ENCODE measurements at places on chromosomes 7 and 10.

GRCh38 chr10:13882119-13882711, 295.4 kb downstream of the PRPF18 start:
- no peak for DNase-seq

DNA sequence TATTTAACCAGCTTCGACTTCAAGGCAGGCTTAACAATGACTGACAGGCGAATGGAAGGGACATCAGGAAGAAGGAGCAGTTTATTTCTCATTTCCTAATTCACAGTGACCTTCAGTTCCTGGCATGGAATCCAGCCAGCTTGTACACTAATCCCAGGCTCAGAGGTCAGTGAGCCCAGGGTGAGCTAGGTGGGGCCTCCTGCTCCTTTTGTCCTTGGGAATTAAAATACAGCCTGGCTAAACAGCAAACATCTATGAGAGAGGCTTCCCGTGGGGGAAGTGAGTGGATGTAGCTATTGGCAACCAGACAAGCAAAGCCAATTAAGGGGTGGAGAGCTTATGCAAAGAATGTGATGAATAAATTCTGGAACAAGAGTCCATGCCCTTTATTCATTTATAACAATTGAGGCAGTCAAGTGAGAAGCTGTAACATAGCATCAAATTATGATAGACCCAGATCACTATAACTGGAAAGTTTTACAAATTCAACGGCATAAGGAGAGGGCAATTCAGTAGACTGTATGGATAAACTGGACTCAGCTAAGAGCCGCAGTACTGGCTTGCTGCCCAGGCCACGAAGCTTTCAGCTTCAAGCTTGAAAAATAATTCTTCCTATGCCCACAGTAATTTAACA, 57.1 kb downstream of the STK17A start:
- DNase-seq: peak; percentile 32

- no peak for DNase-seq
Measured at GRCh38 chr10:125208854-125209565, 48.6 kb upstream of the CTBP2 start.

DNA sequence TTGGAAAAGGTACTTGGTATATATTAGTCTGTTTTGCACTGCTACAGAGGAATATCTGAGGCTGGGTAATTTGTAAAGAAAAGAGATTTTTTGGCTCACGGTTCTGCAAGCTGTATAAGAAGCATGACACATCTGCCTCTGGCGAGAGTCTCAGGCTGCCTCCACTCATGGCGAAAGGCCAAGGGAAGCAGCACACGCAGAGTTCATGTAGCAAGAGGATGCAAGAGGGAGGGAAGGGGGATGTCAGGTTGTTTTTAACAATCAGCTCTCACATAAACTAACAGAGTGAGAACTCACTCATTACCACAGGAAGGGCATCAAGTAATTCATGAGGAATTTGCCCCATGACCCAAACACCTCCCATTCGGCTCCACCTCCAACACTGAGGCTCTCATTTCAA, 484.8 kb upstream of the DPP6 start:
- no peak for DNase-seq

GRCh38 chr7:90642978-90643377, 46.9 kb downstream of the CDK14 start:
- DNase-seq: no peak

DNA sequence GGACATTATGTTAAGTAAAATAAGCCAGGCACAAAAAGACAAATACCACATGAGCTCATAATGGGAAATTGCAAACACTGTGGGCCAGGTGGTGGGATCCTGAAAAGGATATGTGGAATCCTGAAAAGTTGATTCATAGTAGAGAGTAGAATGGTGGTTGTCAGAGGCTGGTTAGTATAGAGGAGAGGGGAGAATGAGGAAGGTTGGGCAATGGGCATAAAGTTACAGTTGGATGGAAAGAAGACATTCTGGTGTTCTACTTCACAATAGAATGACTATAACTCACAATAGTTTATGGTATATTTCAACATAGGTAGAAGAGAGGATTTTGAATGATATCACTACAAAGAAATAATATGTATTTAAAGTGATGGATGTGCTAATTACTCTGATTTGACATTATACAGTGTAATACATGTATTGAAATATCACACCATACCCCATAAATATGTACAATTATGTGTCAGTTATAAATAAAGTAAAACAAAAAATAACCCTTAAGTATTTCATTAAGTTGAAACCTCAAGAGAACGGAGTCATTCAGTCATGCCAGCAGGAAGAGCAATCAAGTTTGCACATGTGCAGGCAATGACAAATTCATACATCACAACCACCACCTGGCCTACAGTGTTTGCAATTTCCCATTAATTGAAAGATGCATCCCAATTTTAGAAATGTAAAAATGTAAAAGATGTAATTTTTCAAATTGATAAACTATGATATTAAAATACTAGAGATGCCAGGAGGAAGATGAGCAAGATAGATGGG, 156.7 kb downstream of the MAGI2 start:
- no peak for DNase-seq

GRCh38 chr10:4651404-4652037, 174.5 kb upstream of the AKR1E2 start:
- no peak for DNase-seq

GRCh38 chr7:14734839-14735321, 167.7 kb downstream of the DGKB start:
- DNase-seq: no peak

- no peak for DNase-seq
Measured at GRCh38 chr7:143505838-143506237, 28.2 kb downstream of the TAS2R41 start.

DNA sequence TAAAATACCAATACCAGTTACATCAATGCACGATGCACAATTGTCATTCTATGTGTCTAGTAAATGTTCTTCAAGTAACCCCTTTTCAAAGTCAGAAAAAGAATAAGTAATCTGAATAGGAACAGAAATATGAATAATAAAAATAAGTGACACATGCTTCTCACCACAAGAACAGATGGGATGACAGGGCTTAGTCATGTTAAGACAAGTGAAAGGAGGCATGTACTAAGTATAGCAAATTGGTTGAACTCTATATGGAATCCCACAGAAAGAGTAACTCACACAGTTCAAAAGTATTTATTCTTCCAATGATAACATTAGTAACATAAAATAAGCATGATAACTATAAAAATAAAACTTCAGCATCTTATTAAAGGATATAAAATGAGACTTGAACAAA, 100.9 kb upstream of the TAS2R16 start:
- DNase-seq: no peak

- no peak for DNase-seq
Measured at GRCh38 chr10:1809139-1809741, 71.9 kb upstream of the ADARB2 start.

DNA sequence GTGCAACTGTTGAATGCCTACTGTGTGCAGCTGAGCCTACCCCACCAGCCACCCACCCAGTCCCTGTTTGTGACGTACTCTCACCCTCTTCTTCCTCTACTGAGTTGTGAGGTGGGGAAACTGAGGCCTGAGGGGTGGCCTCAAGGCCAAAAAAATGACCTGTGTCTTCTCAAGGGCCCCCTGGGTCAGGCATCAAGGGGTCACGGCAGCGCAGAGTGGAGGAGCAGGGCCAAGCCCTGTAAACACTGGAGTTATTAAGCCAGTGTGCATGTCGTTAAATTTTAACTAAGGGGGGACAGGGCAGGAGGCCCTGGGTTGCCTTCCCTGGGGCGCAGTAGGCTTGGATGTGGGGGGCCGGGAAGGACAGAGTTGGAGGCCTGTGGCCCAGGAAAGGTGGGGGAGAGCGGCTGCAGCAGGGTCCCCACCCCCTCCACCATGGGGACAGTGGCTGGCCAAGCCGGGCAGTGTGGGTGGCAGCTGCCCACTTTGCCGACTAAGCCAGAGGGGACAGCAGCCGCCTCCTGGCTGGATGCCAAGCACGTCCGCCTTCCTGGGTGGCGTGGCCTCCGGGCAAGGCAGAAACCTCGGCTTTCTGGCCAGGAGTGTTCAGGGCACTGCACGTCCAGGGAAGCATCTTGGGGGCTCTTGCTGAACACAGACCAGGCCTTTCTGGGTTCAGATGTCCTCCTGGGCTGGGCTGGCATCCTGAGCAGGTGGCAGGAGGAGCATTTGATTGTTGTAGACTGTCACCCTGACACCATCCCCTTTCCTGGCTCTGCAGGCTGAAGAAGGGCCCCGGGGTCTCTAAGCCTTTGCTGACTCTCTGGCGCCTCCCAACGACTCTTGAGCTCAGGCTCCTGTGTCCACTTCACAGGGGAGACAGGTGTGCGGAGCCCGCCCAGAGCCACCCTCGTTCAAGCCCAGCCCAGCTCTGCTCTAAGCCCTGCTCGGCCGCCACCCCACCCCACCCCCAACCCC, 1.9 kb downstream of the SLC29A4 start:
- no peak for DNase-seq

DNA sequence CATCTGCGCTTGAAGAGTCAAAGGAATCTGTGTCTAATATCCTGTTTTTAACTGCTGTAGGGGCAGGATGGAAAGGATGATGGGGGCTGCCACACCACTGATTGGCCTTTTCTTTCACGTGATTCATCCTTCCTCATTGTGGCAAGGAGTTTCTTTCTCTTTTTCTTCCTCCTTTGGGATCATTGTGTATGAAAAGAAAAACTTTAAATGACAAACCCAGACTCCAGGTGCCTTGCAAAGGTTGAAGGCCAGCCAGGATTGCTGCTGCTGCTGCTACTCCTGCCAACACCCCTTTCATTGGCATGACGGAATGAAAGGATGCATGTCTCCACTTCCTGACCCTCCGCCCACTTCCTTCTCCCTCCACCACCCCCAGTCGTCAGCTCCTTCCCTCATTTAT, 6.5 kb upstream of the OIT3 start:
- no peak for DNase-seq

DNA sequence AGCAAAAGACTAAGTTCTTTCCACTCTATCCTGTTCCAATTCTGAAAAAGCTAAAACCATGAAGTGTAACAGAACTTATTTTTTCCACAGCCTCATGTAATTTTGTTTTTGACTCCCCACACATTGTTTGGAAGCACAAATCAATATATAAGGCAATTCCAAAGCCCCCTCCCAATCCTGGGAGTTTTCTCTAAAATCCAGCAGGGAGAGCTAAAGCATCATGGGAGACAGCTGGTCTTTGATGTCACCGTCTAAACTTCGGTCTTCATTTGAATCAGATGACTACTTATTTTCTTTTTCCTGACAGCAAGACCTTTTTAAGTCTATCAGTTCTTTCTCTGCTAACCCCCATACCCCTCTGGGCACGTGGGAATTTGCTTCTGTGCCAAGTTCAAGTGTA, 33.3 kb upstream of the PON1 start:
- DNase-seq: no peak

DNA sequence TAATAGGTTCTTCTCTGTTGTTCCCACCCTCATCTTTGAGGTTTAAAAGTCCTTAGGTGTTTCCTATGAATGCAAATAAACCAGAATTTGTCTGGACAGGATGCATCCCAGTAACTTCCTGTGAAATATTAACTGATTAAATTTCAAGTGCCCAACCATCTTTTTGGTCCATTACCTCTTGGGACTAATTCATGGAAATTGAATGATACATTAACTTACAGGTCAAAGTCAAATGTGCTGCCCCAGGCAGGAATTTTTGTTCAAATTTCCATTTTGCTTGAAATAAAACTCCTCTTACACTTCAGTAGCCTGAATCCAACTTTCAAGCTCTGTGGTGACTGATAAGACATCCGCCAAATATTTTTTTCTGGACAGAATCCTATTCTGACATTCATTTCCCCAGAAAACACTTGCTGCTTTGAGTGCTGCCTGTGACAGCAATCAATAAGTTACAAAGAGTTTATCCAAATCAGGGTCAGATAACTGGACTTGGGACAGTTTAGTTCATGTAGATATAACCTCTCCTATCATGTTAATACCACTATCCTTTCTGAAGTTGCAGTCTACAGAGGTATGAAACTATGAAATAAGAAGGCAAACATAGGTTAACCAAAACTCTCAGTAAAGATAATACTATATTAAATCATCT, 383.5 kb downstream of the POM121L12 start:
- DNase-seq: no peak

GRCh38 chr10:50561266-50561665, 62.5 kb downstream of the SGMS1 start:
- no peak for DNase-seq

- DNase-seq: no peak
Measured at GRCh38 chr7:33832271-33832721, 73.0 kb upstream of the BMPER start.

GRCh38 chr7:100400656-100401055, 27.4 kb downstream of the PILRA start:
- DNase-seq: no peak

DNA sequence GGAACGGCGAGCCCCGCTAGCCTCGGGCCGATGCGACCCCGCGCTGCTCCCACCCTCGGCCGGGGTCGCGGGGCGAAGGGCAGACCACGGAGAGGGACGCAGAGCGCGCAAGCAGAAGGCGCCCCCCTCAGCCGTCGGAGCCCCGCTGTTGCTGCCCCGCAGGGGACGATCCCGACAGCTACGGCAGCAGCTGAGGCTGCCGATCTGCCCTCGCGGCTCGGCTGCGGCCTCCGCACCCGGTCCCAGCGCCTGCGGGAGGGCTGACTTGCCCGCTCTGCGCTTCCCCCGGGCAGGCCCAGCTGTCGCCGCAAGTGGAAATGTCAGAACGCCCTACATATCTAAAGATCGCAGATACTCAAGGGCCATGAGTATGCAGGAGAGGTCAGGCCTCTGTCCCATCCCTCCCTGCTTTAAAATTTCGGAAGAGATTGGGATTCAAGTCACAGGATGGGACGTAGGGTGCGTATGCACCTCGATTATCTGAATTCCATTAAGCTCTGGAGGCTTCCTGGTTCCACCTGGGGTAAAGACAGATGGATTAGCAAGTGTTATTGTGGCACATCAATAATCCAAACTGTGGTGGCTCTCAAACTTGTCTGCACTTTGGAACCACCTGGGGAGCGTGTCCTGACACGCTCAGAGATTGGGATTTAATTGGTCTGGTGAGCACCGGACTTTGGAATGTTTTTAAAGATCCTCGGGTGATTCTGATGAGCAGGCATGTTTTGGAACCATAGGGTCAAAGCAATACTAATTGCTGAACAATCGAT, at the start of gene CRPPA:
Gene CRPPA (minus strand): TSS at position 206 of the 770 bp plus-strand sequence. CDS start 216 bp downstream, outside the sequence.
- DNase-seq: no peak

Data from GOT3 (cell line).